A549 treated with ZK216348 at 1 μM for 4 hours (cell line): ENCODE measurements at places on chromosomes 1 and 21. TPM values are rescaled to one million over a fixed set of nuclear protein-coding genes. Genes with fewer than 3 reads are reported as not detected.

CSF3R gene
- total RNA-seq: not detected in 5 replicates

BSND gene
- total RNA-seq: not detected in 5 replicates

CYP4A22 gene
- total RNA-seq: not detected in 5 replicates

SPAG17 gene
- total RNA-seq: not detected in 5 replicates

DCST2 gene
- 0.47 to 0.72 TPM (median 0.64 TPM) in 4 of 5 replicates, not detected in the other for total RNA-seq

SH2D1B gene
- 0.08 to 0.18 TPM (median 0.09 TPM) in 5 replicates for total RNA-seq

KMO gene
- total RNA-seq: 0.46 to 2.0 TPM (median 1.5 TPM) in 5 replicates

SH3D21 gene
- total RNA-seq: 1.2 to 2.8 TPM (median 2.1 TPM) in 5 replicates

LCE3E gene
- total RNA-seq: 0.27 to 0.31 TPM in 2 of 5 replicates, not detected in the others

COL16A1 gene
- 3.2 to 6.7 TPM (median 5.3 TPM) in 5 replicates for total RNA-seq

ACBD3 gene
- 16.3 to 30.1 TPM (median 27.0 TPM) in 5 replicates for total RNA-seq

RPE65 gene
- not detected in 5 replicates for total RNA-seq

AVPR1B gene
- total RNA-seq: not detected in 5 replicates

KCNK1 gene
- 17.2 to 21.4 TPM (median 18.8 TPM) in 5 replicates for total RNA-seq

ITLN2 gene
- 0.14 to 1.1 TPM (median 0.36 TPM) in 5 replicates for total RNA-seq

LYPD8 gene
- 0.19 to 0.45 TPM (median 0.21 TPM) in 3 of 5 replicates, not detected in the others for total RNA-seq

CACNA1S gene
- total RNA-seq: not detected in 5 replicates

SIM2 gene
- total RNA-seq: 6.9 to 9.2 TPM (median 8.1 TPM) in 5 replicates

CHIT1 gene
- not detected in 5 replicates for total RNA-seq

CNR2 gene
- not detected in 5 replicates for total RNA-seq

DIO1 gene
- total RNA-seq: not detected in 5 replicates

AMY1C gene
- total RNA-seq: not detected in 5 replicates

XPR1 gene
- total RNA-seq: 16.9 to 34.6 TPM (median 22.9 TPM) in 5 replicates

NLRP3 gene
- not detected in 5 replicates for total RNA-seq

TDRD5 gene
- 0.04 to 0.14 TPM (median 0.07 TPM) in 4 of 5 replicates, not detected in the other for total RNA-seq

HSD11B1 gene
- total RNA-seq: 0.12 to 0.44 TPM in 2 of 5 replicates, not detected in the others

AADACL4 gene
- total RNA-seq: not detected in 5 replicates

ALX3 gene
- not detected in 5 replicates for total RNA-seq

RHCE gene
- 0.75 TPM in 1 of 5 replicates, not detected in the others for total RNA-seq

TLR5 gene
- 0.09 to 0.49 TPM (median 0.18 TPM) in 4 of 5 replicates, not detected in the other for total RNA-seq
